ENCODE measurements at places on chromosomes 2 and 18.
A peak's percentile ranks its signal among the peaks of the same experiment; 100 is the strongest.

DNA sequence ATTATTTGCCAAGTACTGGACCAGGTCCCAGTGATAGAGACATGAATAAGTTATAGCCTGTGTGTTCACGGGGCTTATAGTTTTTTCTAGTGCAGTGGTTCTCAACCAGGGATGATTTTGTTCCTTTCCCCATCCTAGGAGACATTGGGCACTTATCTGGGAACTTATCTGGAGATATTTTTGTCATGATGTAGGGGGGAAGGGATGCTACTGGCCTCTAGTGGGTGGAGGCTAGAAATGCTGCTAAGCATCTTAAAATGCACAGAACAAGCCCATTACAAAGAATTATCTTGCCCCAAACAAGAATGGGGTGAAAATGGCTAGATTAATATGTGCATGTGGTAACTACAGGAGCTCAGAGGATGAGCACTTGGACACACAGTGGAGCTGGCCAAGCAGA lies 75.2 kb downstream of the KLHL29 start:
- DNase-seq: no peak

DNA sequence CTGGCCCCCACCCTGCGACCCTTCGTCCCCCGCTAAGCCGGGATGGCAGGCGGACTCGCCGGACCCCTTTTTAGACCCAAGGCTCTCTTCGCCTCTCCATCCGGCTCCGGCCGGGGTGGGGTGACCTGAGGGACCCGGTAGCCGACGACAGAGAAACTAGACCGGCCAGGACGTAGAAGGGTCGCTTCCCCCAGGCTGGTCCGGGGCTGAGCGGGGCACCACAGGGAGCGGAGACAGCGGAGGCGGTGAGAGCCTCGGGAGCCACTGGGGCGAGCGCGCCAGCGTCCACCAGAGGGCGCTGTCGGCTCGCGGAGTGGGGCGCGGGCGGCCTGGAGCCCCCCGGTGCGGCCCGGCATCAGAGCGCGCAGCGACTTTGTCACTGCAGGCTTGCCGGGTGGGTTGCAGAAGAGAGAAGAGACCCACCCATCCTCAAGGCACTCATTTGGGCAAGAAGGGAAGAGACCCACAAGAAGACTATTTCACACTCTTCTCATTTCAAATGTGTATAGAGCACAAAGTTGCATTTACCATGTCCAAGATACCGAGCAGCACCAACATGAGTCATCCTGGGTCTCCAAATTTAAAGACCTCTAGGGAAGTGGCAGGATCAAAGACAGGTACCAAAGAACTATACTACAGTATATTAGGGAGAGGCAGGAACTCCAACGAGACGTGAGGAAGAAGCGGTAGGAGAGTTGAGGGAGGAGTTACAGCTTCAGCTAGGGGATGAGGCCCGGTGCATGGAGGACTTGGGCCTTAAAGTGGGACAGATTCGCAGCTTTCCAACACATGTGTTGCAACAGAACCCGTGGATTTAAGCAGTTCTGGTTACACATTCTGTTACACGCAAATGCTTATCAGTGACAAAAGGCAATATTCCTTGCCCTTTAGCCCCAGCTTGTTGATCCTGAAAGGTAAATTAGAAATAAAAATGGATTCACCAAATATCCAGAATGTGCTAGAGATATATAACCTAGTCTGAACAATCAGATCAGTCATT lies 7.6 kb upstream of the PRKCE start:
- DNase-seq: peak; percentile 67

GRCh38 chr2:3959372-3959771 lies 256.0 kb downstream of the DCDC2C start:
- DNase-seq: no peak

DNA sequence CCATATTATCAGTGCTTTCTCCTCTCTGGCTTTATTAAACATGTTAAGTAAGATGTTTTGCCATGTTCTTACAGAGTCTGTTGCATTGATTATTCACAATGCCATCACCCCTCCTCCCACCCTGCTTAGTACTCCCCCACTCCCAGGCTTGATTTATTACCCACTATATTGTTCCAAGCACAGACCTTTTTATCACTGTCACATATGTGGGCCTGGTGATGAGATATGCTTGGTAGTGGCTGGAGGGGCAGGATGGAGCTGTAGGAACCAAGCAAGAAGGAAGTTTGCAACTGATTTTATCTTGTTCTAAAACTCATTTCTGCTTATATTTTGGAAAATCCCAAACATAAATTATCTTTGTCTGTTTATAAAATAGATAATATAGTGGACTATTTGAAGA lies 748.2 kb upstream of the CELF4 start:
- no peak for DNase-seq

DNA sequence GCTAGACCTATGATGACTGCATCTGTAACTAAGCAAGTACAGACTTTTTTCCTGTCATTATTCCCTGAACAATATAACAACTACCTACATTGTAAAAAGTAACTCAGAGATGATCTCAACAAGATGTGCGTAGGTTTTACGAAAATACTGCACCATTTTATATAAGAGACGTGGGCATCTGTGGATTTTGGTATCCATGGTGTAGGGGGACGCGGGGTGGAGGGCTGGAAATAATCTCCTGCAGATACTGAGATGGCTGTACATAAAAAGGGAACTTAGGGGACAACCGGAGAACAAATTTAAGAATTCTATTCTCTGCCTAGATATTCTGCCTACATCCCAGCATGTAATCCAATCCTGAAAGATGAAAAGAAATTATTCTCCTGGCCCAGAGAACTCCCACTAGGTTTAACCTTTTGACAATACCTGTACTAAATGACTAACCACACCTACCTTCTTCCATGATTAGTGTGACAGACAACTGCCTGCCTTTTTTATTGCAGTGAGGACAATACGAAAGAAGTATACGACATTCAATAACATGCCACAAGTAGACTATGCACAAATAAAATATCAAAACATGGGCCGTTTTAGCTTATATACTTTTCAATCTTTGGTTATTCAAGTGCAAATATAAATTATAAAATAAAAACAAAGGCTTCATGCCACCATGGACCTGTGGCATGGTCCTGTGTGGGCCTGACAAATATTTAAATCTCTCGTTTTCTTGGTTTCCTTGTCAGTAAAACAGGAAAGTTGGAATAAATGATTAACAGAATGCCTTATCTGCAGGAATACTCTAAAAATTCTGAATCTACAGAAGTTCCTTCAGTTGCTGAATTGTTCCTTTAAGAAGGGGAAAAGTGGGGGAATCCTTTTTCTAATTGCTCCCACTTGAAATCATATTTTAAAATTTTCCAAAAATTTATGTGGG lies 46.3 kb downstream of the RTN4 start:
- DNase-seq: no peak

DNA sequence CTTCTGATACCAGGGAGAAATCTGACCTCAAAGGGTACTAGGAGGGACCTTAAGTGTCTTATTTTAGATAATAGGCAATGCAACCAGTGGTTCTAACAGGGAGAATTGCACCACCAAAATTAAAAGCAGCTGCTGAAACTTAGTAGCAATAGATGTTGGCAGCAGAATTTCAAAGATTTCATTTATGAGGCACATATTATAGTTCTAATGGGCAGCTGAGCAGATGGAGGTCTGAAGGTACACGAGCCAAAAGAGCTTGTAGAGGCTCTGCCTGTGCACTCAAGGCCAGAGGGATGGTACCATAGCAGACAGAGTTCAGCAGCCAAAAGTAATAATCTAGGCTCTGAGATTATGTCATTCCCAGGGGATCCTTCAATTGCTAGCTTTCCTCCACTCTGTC lies 87.3 kb upstream of the NCKAP5 start:
- DNase-seq: no peak

- DNase-seq: no peak
Measured at GRCh38 chr2:40090044-40090443, 311.0 kb upstream of the THUMPD2 start.

GRCh38 chr2:16763493-16763899 lies 97.9 kb upstream of the CYRIA start:
- DNase-seq: no peak

GRCh38 chr2:167980439-167980838 lies 267.0 kb downstream of the STK39 start:
- no peak for DNase-seq

DNA sequence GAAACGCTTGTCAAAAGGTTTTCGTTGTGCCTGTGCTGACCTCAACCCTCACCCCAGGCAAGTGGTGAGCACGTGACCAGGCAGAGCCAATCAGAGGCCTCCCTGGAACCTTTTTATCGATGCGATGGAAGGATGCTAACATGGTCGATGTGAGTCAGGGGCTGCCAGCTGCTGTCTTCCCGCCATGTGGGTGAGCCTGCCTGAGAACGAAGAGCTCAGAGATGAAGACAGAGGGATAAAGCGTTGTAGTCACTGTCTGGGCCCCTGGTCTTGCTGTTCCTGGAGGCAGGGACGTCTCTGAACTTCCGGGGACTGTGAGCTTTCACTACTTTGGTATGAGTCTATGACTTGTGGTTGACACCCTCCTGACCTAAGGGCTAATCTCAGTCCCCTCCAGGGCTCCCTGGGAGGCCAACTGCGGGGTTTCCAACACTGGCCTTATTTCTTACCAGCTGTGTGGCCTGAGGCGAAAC lies 18.6 kb downstream of the DNMT3A start:
- DNase-seq: no peak

DNA sequence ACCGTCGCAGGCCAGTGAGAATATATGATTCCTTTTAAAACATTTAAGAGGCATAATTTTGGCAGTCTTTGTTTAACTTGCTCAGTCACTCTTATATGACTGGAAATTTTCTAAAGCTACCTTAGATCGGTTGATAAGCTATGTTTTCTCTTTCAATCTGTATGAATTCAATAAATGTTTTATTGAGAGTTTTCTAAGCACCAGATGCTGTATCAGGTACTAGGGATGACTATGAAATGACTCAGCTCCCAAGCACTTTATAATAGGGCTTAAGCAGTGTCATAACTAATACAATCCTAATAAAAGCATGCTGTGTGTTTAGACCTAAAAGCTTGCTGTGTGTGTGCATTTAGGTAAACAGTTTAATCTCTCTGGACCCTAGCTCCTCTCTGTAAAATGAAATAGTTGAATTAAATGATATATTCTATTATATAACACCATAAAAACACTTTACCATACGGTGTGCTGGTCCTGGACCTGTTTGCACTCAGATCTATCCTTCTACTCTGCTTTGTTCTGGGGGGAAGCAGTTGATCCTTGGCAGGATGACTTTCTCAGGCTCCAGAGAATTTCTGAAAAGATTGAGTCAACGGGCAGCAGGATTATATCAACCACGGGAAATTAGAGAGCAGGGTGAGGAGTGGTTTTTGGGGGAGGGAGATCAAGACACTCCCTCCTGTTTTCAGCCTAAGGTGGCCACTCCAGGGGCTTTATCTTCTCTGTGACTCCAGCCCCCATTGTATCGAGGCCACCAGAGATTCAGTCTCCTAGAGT lies 26.1 kb upstream of the SLC38A11 start:
- DNase-seq: no peak

DNA sequence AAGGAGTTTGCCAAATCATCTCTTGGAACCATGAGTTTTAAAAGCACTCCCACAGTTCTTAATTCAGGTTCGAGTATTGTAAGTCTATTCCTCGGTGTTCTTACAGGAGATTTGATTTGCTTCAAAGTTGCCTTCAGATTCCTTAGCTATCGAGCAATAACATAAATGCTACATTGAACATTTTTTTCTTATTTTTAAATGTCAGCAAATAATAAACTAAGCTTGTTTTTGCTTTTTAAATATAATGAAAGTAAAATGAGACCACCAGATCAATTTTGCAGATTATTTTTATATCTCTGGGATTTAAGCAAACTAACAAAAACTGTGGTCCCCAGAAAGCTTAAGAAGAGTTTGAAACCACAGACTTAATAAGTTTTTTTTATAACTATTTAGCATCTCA lies 195.5 kb downstream of the LNPK start:
- DNase-seq: no peak

GRCh38 chr2:27102329-27102728 lies 15.8 kb downstream of the KHK start:
- DNase-seq: no peak

DNA sequence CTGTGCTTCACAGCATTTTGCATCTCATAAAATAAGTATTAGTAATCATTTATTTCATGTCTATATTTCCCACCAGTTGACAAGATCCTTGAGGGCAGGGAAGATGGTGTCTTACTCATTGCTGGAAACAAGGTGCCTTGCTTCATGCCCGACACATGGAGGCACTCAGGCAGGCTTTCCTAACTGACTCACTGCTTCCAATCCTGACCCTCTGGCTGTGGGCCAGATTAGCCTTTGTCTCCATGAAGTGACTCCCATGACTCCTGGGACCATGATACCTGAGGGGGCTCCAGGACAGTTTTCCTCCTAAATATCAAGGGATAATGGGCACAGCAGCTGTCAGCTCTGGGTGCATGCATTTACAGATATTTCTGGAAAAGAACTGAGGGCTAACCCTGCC lies 275.1 kb downstream of the AGPS start:
- no peak for DNase-seq

GRCh38 chr2:225112362-225113126 lies 70.3 kb upstream of the DOCK10 start:
- DNase-seq: no peak

DNA sequence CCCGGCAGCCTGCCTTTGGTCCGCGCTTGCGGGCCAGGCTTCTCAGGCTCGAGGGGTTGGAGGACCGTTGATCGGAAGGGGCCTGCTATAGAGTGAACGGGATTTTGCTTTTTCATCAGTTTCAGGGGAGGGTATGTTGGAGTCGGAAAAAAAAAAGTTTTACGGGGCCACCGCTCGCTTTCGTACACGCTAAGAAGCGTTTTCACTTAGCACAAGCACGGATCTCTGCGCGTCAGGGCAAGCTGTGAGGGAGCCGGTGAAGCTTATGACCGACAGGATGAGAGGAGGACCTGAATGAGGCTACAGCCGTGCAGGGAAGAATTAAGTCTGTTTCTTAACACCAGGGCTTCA lies 443 bp downstream of the CPSF3 start:
- DNase-seq: peak; percentile 22

DNA sequence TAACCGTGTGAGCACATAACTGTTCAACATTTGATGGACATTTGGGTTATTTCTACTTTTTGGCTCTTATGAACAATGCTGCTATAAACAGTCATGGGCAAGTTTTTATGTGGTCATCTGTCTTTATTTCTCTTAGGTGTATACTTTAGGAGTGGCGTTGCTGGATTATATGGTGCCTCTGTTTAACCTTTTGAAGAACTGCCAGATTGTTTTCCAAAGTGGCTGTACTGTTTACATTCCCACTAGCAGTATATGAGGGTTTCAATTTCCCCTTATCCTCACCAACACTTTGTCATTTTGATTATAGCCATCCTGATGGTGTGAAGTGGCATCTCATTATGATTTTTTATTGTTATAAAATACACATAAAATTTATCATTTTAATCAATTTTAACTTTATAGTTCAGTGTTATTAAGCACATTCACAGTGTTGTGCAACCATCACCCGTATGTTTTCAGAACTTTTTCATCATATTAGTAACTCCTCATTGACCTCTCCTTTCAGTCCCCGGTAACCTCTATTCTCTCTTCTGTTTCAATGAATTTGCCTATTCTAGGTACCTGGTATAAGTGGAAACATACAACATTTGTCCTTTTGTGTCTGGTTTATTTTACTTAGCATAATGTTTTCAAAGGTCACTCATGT lies 55.4 kb downstream of the EML4 start:
- DNase-seq: no peak

All from activated T-helper 1 cell treated with anti-CD3 and anti-CD28 coated beads, Interleukin-12 subunit alpha, Interleukin-12 subunit beta, Interleukin-2, Interleukin-4 antibody, amounts not matched to agents 30 ng/mL and 10 ng/mL and 1 ng/mL, durations not matched to agents 14 hours and 24 hours and 36 hours (primary cell).